Aorta (tissue), 5 donors: ENCODE measurements at places on chromosomes 3 and 15.

DNA sequence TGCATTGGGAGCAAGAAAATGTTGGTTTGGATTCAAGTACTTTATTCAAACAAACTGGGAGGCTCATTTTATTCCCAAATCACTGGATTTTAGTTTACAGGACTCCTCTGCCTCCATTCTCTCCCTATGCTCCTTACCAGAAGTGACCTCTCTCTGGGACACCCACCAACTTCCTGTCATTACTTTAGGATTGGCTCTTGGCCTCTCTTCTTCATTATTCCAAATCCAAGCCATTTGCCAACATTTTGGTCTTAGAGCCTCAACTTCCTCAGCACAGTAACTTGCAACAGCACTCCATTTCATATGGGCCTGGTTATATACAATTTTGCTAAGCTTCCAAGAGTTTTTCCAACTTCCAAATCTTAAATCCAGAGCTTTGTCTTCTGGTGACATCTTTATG lies 432.1 kb downstream of the NR2F2 start:
- DNase-seq = no peak
- H3K27ac ChIP-seq = no peak overlapping the region
- no peaks in the 10 kb centered on the region for H3K27me3 ChIP-seq

DNA sequence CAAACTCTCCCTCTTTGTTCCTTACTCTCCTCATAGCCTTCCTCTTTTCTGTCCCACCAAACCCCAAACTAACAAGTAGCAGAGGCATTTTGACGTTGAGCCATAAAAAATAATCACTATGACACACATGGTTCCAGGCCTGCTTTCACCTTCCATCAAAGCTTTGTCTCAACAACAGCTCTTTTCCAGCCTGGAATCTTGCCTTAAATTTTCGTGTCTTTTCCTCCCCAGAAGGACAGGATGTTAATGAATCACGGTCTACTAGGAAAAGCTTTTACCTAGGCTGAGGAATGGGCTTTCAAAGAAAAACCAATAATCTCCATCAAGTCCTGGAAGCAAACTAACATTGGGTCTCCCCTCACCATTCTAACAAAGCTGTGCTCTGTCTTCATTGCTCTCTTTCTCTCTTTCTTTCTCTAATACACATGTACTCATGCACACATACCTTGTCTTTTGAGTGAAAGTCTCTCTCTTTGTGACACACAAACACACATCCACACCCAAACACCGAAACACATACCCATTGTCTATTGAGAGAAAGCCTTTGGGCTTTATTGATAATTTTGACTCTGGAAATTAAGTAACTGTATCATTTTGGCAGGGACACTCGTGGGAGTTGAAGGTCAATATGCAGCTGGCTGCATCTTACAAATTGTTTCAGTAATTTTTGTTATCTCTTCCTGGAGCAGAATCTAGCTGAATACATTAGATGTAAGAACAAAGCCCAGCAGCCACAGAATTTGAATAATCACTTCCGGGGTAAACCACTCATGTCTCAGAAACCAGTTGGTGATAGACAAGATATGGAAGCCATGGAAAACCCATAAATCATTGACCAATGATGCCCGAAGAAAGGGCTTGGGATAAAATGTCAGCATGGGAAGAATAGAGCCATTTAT lies 107.4 kb upstream of the SLC4A7 start:
- no peak for DNase-seq
- H3K36me3 ChIP-seq = no peaks in the 10 kb centered on the region
- no peak overlapping the region for H3K4me3 ChIP-seq
- H3K27ac ChIP-seq = peak overlapping the region; percentile 95
- H3K4me1 ChIP-seq = no peaks in the 10 kb centered on the region

DNA sequence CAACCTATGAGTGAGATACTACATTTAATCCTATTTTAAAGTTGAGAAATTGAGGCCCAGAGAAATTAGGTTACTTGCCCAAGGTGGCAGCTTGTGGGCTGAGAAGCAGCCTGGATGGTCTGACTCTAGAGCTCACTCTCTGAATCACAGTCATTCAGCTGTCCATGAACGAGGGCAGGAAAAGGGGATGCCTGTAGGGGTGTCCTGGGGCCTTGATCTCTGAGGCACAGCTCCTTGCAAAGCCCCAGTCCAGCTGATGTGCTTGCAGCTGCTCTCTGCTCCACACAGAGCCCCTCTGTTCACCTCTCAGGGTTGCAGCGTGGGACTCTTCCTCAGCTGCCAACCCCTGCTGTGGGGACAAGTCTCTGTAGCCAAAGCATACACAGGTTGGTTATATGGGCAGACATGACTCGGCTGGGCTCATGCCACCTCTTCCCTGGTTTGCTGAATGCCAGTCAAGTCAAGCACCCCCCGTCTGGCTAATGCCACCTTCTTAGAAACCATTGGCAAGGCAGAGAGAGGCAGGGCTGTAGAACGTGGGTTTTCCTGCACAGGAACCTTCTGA lies 56.8 kb downstream of the GASK1A start:
- no peaks in the 10 kb centered on the region for H3K36me3 ChIP-seq
- H3K27ac ChIP-seq = no peak overlapping the region
- no peak for DNase-seq
- no peak overlapping the region for H3K4me3 ChIP-seq

- no peaks in the 10 kb centered on the region for H3K27me3 ChIP-seq
- no peak overlapping the region for H3K27ac ChIP-seq
- H3K36me3 ChIP-seq = no peaks in the 10 kb centered on the region
- no peak for DNase-seq
- no peaks in the 10 kb centered on the region for H3K4me1 ChIP-seq
- H3K4me3 ChIP-seq = no peak overlapping the region
Observed at GRCh38 chr3:184512621-184513020, 49.0 kb upstream of the EPHB3 start.

DNA sequence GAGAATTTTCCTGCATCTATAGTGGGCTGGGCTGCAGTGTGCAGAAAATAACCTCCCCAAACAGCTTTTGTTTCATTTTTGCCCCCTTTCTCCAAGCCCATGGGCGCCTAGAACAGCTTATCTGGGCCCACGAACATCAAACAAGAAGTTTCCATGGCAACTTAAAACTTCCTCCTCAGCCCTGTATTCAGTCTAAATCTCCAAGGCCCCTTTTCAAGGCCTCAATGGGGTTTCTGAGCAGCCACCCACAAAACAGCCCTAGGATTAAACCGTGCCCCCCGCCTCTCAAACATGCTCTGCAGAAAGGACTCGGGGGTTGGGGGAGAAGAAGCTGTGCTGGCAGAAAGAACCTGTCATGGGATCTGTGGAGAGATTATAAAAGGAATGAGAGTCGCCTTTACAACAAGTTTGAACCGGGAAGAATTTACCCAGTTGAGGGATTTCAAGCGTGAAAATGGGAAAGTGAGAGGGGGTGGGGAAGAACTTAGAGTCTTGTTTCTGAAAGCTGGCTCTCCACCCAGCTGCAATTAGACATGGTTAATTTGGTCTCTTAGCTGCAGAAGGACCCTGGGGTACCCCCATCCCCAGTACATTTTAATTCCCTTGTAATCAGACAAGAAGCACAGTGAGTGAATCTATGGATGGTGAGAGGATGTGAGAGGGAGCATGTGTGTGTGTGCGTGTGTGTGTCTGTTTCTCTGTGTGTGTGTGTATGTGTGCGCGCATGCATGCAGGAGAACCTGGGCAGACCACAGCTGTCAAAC lies 4.3 kb upstream of the FAM107A start:
- H3K4me1 ChIP-seq = no peaks in the 10 kb centered on the region
- H3K27ac ChIP-seq = no peak overlapping the region
- no peaks in the 10 kb centered on the region for H3K36me3 ChIP-seq

DNA sequence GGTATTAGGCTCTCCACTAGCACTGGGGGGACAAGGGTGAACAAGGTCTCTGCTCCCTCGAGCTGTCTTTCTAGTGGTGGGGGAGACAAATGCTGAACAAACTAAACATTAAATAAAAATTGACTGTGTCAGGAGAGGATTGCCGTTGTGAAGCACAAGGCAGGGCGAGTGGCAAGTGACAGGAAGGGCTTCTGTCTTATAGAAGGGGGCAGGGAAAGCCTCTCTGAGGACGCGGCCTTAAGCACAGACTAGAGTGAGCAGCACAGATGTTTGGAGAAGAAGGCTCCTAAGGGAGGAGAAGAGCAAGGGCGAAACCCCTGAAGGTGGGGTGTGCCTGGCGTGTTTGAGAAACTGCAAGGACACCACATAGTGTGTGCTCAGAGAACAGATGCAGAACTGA lies 50.9 kb upstream of the ATP2B2 start:
- no peaks in the 10 kb centered on the region for H3K4me1 ChIP-seq
- H3K27me3 ChIP-seq = no peaks in the 10 kb centered on the region
- DNase-seq = no peak
- H3K27ac ChIP-seq = no peak overlapping the region
- H3K4me3 ChIP-seq = no peak overlapping the region

DNA sequence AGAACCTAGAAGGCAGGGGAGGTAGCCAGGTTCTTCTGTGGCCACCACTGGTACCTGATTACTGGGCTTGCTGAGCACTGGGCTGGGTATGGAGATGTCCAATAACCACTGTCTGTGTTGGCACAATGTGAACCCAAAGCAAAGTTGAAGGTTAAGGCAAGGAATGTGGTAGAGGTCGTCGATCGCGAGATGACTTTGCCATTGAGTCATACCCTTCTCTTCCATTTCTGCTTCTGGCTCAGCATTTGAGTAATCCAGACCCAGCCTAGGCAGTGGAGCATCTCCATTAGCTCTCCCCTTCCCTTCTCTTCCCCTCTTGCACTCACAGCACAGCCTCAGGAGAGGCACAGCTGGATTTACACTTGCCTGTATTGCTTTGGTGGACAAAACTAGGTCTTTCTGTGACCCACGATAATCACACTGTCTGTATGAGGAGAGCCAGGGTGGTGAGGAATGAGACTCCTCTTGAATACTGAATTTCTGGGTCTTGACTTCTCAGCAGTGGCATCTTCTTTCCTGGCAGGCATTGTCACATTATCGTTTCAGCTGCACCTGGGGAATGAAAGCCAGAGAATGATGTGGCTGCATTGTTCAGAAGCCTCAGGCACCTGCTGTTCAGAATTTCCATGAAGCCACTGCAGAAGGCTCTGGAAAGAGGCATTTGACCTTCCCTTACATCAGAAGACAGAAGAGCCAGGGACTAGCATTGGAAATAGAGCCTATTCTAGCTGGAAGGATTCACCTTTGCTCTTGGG lies 272.6 kb downstream of the PDCD6IP start:
- no peak overlapping the region for H3K4me3 ChIP-seq
- no peaks in the 10 kb centered on the region for H3K4me1 ChIP-seq
- no peaks in the 10 kb centered on the region for H3K27me3 ChIP-seq
- H3K27ac ChIP-seq = no peak overlapping the region
- no peak for DNase-seq

DNA sequence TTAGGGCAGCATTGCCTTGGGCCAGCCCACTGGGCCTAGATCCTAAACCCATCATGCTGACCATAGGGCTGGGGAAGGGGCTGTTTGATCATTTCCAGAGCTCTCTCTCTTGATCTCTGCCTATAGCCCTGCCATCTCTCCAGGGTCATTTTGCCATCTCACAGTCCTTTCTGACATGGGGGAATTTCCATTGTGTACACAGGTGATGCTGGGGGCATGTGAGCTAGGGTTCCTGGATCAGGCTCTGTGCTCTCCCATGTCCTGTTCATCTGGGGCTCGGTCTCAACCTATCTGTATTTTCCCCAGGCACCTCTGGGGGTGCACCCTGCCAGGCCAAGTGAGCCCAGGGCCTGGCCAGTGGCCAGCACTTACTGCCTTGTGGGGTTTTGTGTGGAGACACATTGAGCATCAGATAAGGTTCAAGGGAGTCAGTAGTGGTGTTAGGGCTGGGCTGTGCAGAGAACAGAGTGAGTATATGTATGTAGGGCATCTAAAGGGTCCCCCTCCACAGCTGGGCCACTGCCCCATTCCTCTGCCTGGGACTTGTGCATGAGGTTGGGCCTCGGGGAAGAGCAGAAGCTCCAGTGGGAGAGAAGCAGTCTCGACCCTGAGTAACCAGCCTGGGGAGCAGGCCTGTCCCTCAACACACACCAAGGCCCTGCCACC lies 25.7 kb upstream of the APEH start:
- no peak overlapping the region for H3K4me3 ChIP-seq
- H3K27ac ChIP-seq = no peak overlapping the region
- DNase-seq = no peak
- no peaks in the 10 kb centered on the region for H3K4me1 ChIP-seq

DNA sequence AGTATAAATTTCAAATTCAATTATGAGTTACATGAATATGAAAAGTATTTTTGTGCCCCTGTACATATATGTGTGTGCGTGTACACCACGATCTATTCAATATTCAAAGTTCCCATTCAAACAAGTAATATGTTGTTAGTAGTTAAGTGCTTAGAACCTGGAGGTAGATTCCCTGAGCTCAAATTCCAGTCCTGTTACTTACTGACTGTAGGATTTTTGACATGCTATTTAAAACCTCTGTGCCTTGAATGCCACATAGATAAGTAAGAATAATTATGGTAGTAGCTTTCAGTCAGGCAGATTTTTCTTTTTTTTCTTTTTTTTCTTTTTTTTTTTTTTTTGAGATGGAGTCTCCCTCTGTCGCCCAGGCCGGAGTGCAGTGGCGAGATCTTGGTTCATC lies 53.3 kb upstream of the CMSS1 start:
- DNase-seq = no peak
- no peak overlapping the region for H3K27ac ChIP-seq
- H3K27me3 ChIP-seq = no peaks in the 10 kb centered on the region
- peaks cover 11% of the 10 kb centered on the region for H3K4me1 ChIP-seq

- no peak overlapping the region for H3K27ac ChIP-seq
- no peaks in the 10 kb centered on the region for H3K36me3 ChIP-seq
- no peaks in the 10 kb centered on the region for H3K4me1 ChIP-seq
Observed at GRCh38 chr15:79008659-79009058, 63.8 kb upstream of the CTSH start.

DNA sequence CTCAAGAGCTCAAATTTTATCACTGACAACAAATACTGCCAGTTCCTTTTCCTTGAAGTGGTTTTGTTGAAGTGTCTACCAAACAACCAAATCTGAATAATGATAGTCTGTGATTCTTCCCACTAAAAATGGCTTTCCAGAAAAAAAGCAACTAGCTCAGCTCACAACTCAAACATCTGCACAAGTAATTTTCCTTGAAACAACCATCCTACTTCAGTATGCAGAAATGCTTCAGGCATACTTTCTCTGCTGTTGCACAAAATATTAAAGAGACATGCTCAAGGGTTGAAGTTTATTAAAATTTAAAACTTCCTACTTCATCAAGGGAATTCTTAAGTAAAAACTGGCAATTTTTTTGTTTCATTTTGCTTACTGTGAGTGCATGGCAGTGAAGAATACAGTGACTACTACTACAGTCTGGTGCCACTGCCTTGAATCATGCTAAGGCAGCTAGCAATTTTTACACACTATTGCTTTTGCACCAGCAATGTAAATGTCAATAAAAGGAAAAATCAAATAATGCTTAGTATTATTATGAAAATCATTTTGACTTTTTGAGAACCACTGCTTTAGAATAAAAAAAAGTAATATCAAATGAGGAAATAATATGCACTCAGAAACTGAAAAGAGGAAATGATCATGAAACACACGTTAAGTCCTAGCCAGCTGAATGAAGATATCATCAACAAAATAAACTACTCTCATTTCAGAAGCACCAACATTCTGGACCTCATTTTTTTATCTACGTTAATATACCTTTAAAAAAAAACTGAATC lies 33.6 kb downstream of the VPS13C start:
- no peak overlapping the region for H3K4me3 ChIP-seq
- no peaks in the 10 kb centered on the region for H3K4me1 ChIP-seq
- DNase-seq = no peak

GRCh38 chr3:177146646-177147045 lies 50.6 kb downstream of the TBL1XR1 start:
- no peak overlapping the region for H3K4me3 ChIP-seq
- H3K27me3 ChIP-seq = no peaks in the 10 kb centered on the region
- peaks cover 19% of the 10 kb centered on the region for H3K4me1 ChIP-seq
- DNase-seq = no peak
